ENCODE measurements at places on chromosomes 11 and 22. TPM values are rescaled to one million over a fixed set of nuclear protein-coding genes. Genes with fewer than 3 reads are reported as not detected.
A peak's percentile ranks its signal among the peaks of the same experiment; 100 is the strongest.

Gene NTM
- 4.2 TPM for total RNA-seq

DNA sequence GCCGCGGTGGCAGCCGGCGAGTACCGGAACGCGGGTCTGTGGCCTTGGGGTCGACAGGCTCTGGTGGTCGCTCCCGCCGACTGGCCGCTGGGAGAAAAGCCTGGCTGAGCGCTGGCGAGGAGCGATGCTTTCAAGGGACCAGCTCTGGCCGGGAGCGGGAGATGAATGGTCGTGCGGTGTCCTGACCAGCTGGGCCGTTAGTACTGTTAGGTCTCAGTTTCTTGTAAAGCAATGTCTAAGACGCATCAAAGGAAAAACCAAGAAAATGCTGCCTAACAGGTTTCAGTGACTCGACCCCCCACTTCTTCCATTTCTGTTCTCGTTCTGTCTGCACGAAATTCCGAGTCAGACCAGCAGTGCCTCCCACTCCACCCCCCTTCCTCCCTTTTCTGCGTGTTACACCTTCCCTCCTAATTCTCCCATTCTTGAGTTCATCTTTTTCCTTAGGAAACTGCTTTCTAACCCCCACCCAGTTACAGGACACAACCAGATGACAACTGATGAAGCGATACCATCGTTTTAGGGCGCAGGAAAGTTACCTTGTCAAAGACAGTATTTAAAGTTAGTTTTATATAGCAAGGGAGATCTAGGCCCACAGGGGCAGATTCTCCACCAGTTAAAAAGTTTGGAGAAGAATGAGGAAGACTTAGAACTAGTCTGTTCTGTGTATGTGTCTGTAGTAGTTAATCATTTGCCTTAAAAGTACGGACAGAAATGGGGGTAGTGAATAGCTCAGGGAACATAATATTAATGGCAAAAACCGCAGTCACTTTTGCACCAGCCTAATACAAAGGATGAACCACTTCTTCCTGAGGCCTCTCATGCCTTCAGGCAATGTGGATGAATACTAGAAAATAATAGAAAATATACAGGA lies 1.0 kb downstream of the CUL5 start:
- DNase-seq: no peak
- H3K4me1 ChIP-seq: peaks cover 12% of the 10 kb centered on the region

- H3K4me3 ChIP-seq: no peak overlapping the region
- H3K4me1 ChIP-seq: no peaks in the 10 kb centered on the region
- H3K27me3 ChIP-seq: no peaks in the 10 kb centered on the region
- no peak overlapping the region for H3K27ac ChIP-seq
- DNase-seq: no peak
- H3K36me3 ChIP-seq: peaks cover 5% of the 10 kb centered on the region
These were observed 31.3 kb downstream of the TRAF6 start for GRCh38 chr11:36478700-36479329.

Gene DUSP8
- total RNA-seq: 15.9 TPM

Gene SHISA8
- total RNA-seq: not detected

Gene DNAJB7
- not detected for total RNA-seq

DNA sequence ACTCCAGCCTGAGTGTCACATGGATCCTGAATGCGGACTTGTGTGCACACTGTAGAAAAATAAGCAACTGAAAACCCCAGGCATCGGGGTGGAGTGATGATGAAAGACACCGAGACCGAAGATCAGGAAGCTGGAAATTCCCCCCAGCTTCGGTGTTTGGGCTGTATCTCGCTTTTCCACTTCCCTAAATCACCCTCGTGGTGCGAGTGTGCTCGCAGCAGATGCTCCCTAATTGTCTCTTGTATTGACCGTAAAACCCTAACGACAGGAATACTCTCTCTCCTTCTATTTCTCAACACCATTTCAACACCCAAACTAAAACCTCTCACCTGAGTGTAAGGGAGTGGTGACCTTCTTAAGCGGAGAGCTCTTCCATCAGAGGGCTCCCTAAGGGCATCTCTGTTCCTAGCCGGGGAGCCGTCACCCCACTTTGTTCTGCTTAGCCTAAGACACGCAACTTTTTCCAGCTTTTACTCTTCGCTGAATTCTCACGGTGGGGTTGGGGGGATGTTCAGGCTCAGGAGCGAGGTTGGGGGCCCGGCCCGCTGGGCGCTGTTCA lies 635 bp upstream of the GRK3 start:
- DNase-seq: no peak
- no peaks in the 10 kb centered on the region for H3K36me3 ChIP-seq
- H3K4me3 ChIP-seq: peak overlapping the region; percentile 86
- peak overlapping the region; percentile 90 for H3K27ac ChIP-seq
- H3K27me3 ChIP-seq: peaks cover 21% of the 10 kb centered on the region

Gene POLR3H
- total RNA-seq: 44.1 TPM

- peak overlapping the region; percentile 24 for H3K27ac ChIP-seq
- no peak for DNase-seq
- peaks cover 1% of the 10 kb centered on the region for H3K36me3 ChIP-seq
- no peak overlapping the region for H3K4me3 ChIP-seq
- H3K27me3 ChIP-seq: no peaks in the 10 kb centered on the region
These were observed 258.8 kb downstream of the SOX6 start for GRCh38 chr11:16097543-16097942.

DNA sequence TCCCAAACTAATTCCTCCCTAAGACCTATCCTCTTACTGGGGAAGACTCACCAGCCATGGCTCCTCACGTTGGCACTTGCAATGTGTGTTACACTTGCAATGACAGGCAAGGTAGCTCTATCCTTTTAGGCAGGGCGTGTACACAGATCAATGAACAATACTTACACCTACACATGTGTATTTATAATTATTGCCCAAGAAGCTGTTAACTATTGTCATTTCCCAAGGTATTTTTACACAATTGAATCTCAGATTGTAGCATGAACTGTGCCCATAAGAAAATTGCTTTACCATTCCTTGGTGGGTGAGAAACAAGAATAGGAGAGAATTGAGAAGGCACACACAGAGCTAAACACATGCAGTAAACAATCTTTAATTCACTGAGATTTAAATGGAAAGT lies at the start of gene CARD18:
Gene CARD18 (minus strand): TSS at position 101 of the 400 bp plus-strand sequence. CDS start 43 bp downstream, at position 58.
- peak within 1 kb of the TSS; percentile 84 for H3K27ac ChIP-seq
- H3K36me3 ChIP-seq: no peaks in the 10 kb centered on the region
- no peaks in the 10 kb centered on the region for H3K4me1 ChIP-seq
- H3K4me3 ChIP-seq: no peak within 1 kb of the TSS
- DNase-seq: no peak

Gene OTOG
- total RNA-seq: 0.78 TPM

- no peaks in the 10 kb centered on the region for H3K27me3 ChIP-seq
- no peaks in the 10 kb centered on the region for H3K4me1 ChIP-seq
- no peak for DNase-seq
These were observed 418.8 kb downstream of the TMEM135 start for GRCh38 chr11:87456499-87456898.

Gene FIBIN
- 0.31 TPM for total RNA-seq

Gene BEST1
- 0.44 TPM for total RNA-seq

GRCh38 chr11:21307874-21308273 lies 638.5 kb downstream of the NELL1 start:
- peaks cover 6% of the 10 kb centered on the region for H3K4me1 ChIP-seq
- no peaks in the 10 kb centered on the region for H3K36me3 ChIP-seq
- DNase-seq: no peak
- H3K27me3 ChIP-seq: no peaks in the 10 kb centered on the region

DNA sequence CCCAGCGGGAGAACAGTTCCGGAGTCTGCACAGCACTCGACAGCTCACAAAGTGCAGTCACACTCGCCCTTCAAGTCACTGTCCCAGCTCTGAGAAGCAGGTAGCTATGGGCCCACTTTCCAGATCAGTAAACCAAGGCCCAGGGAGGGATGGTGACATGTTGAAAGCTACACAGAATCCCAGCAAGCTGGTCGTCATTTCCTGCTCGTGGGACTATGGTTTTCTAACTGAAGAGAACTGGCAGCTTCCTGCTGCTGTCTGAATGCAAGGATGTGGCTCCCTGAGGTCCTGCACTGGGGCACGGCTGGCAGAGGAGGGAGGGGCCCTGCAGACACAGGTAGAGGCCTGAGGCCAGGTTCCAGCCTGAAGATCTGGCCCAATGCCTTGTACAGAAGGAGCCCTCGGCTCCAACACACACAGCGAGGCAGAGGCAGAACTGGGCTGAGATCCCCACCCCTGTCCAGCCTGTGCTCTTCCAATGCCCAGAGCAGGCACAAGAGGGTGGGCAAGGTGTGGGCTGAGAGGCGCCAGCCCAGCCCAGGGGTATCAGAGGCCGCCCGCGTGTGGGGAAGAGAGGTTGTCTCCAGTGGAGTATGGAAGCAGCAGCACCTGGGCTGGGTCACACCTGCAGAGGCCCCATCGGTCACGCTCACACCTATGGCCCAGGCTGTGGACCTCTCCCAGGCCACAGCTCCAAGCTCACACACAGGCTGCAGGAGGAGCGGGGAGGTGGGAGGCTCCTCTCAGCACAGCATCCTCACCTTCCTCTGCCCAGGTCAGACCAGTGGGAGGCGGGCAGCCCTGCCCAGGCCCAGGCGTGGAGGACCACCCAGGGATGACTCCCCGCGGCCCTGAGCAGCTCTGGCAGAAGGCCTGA lies 119.2 kb downstream of the PHF21B start:
- DNase-seq: no peak
- H3K36me3 ChIP-seq: peaks cover 2% of the 10 kb centered on the region
- no peak overlapping the region for H3K4me3 ChIP-seq
- H3K27me3 ChIP-seq: no peaks in the 10 kb centered on the region

DNA sequence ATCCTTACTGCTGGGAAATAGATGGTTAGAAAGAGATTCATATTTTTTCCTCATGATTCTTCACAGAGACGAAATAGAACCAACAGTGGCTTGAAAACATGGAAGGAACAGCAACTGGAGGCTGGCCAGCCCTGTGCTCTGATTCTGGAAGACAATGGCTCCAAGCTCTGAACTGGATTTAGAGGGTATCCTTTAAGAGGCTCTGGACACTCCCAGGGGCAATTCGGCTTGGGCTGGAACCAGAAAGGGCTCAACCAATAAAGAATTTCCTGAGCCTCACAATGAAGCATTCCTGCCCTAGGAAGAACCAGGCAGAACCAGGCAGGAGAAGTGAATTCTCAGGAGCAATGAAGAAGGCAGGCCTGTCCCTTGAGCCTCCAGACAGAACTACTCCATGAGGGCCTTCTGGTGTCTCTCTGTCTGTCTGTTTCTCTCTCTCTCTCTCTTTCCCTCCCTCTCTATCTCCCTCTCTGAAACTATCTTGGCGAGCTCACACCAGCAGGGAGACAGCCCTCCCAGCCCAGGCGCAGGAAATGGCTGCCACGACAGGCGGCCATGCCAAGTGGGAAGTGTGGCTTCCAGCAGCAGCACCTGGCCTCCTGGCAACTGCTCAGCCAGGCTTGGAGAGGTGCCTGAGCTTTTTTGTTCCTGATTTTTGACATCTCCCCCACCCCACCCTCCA lies 93.3 kb downstream of the RCN1 start:
- no peaks in the 10 kb centered on the region for H3K36me3 ChIP-seq
- H3K27ac ChIP-seq: no peak overlapping the region
- peaks cover 26% of the 10 kb centered on the region for H3K27me3 ChIP-seq
- DNase-seq: no peak
- H3K4me1 ChIP-seq: no peaks in the 10 kb centered on the region
- H3K4me3 ChIP-seq: no peak overlapping the region

DNA sequence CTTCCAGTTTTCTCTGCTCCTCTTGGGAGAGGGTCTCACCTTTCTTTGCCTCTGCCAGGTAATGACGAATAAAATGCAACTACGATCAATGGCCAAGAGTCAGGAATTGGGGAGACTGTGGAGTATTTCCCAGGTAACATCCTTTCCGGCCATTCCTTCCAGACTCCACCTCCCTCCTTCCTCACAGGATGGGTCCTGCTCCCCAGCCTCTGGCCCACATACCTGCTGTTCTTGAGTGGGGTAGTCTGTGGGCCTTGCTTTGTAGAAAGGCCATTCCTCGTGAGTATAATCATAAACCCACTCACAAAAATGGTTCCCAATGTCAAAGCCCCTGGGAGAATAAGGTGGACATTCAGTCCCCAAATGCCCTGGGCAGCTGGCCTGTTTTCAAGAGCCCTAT lies 1.5 kb upstream of the CPT1B start:
- no peak for DNase-seq
- H3K36me3 ChIP-seq: peaks cover 3% of the 10 kb centered on the region
- H3K4me3 ChIP-seq: no peak overlapping the region
- peaks cover 5% of the 10 kb centered on the region for H3K4me1 ChIP-seq

- H3K4me3 ChIP-seq: no peak overlapping the region
- no peak overlapping the region for H3K27ac ChIP-seq
- H3K27me3 ChIP-seq: no peaks in the 10 kb centered on the region
- no peak for DNase-seq
These were observed 805.7 kb downstream of the METTL15 start for GRCh38 chr11:28913883-28914282.

Gene FAT3
- total RNA-seq: 16.4 TPM

GRCh38 chr11:131428853-131429252 lies 58.4 kb downstream of the NTM start:
- peaks cover 47% of the 10 kb centered on the region for H3K27me3 ChIP-seq
- no peaks in the 10 kb centered on the region for H3K36me3 ChIP-seq
- H3K27ac ChIP-seq: no peak overlapping the region
- H3K4me1 ChIP-seq: peaks cover 6% of the 10 kb centered on the region
- H3K4me3 ChIP-seq: no peak overlapping the region

GRCh38 chr11:61866958-61867343 lies 24.4 kb downstream of the FADS3 start:
- peaks cover 9% of the 10 kb centered on the region for H3K36me3 ChIP-seq
- DNase-seq: no peak
- peaks cover 5% of the 10 kb centered on the region for H3K27me3 ChIP-seq
- no peak overlapping the region for H3K4me3 ChIP-seq
- peaks cover 11% of the 10 kb centered on the region for H3K4me1 ChIP-seq
- H3K27ac ChIP-seq: peak overlapping the region; percentile 20

DNA sequence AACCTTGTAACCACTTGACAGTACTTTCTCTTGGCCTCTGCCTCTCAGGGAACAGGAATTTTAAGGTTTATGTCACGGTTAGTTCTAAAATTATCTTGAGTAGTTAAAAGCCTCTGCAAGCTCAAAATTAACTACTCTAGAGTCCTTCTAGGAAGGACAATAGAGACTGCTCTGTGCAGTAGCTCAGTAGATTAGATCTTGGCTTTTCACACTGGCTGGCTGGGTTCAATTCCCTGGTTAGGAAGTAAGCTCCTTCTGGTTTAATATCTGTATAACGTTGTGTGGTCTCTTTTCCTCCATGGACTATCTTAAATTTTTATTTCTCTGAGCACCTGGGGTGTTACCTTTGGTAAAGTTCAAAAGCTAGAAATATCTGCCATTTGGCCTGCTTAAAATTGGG lies 109.2 kb downstream of the AASDHPPT start:
- no peak overlapping the region for H3K27ac ChIP-seq
- peaks cover 39% of the 10 kb centered on the region for H3K36me3 ChIP-seq
- H3K4me3 ChIP-seq: no peak overlapping the region
- DNase-seq: no peak
- no peaks in the 10 kb centered on the region for H3K27me3 ChIP-seq
- H3K4me1 ChIP-seq: no peaks in the 10 kb centered on the region
